ENCODE measurements at places on chromosomes 4 and X.

- no peak for DNase-seq
- H3K4me1 ChIP-seq, result no peaks in the 10 kb centered on the region
- no peak overlapping the region for H3K27ac ChIP-seq
- no peak overlapping the region for H3K4me3 ChIP-seq
These were observed 379.7 kb downstream of the SPRY1 start for GRCh38 chr4:123776267-123776666.

GRCh38 chr4:73990988-73991741 is 3.2 kb upstream of the PPBP start:
- no peaks in the 10 kb centered on the region for H3K36me3 ChIP-seq
- no peaks in the 10 kb centered on the region for H3K27me3 ChIP-seq
- DNase-seq, result no peak
- no peak overlapping the region for H3K4me3 ChIP-seq
- H3K4me1 ChIP-seq, result no peaks in the 10 kb centered on the region

- H3K4me1 ChIP-seq, result no peaks in the 10 kb centered on the region
- H3K27ac ChIP-seq, result no peak overlapping the region
- H3K4me3 ChIP-seq, result no peak overlapping the region
- no peak for DNase-seq
- no peaks in the 10 kb centered on the region for H3K27me3 ChIP-seq
These were observed 109.4 kb downstream of the STK32B start for GRCh38 chr4:5160668-5161067.

- no peaks in the 10 kb centered on the region for H3K27me3 ChIP-seq
- H3K4me3 ChIP-seq, result peak overlapping the region; percentile 44
- no peaks in the 10 kb centered on the region for H3K36me3 ChIP-seq
- H3K27ac ChIP-seq, result peak overlapping the region; percentile 83
- no peaks in the 10 kb centered on the region for H3K4me1 ChIP-seq
These were observed 230.2 kb upstream of the STK26 start for GRCh38 chrX:131792789-131793462.

DNA sequence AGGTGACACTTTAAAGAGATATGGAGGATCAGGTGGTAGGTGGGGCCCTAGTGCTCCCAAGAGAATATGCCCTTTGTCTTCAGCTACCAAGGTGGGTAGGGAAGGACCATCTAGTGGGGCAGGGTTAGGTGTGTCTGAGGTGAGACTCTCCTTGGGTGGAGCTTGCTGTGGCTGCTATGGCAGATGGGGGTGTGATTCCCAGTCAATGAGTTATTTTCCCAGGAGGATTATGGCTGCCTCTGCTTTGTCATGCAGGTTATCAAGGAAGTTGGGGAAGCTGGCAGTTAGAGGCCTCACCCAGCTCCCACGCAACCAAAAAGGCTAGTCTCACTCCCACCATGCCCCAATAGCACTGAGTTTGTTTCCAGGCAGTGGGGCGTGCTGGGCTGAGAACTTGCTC is 18.0 kb upstream of the SPIN2A start:
- H3K4me1 ChIP-seq, result no peaks in the 10 kb centered on the region
- no peaks in the 10 kb centered on the region for H3K36me3 ChIP-seq
- no peaks in the 10 kb centered on the region for H3K27me3 ChIP-seq
- H3K27ac ChIP-seq, result no peak overlapping the region

- H3K36me3 ChIP-seq, result peaks cover 5% of the 10 kb centered on the region
- no peak for DNase-seq
- H3K4me3 ChIP-seq, result no peak overlapping the region
- H3K27me3 ChIP-seq, result no peaks in the 10 kb centered on the region
These were observed 18.2 kb downstream of the UBE2D3 start for GRCh38 chr4:102809190-102809589.

All from esophagus squamous epithelium (tissue), 5 donors.